ENCODE measurements at places on chromosomes 4 and X. TPM values are rescaled to one million over a fixed set of nuclear protein-coding genes. Genes with fewer than 3 reads are reported as not detected.

- DNase-seq, result no peak
Measured at GRCh38 chr4:119825696-119826095, 197.1 kb upstream of the PDE5A start.

- no peak for DNase-seq
Measured at GRCh38 chrX:15911734-15912550, 57.3 kb upstream of the AP1S2 start.

GRCh38 chr4:168735735-168736134 lies 238.9 kb downstream of the PALLD start:
- no peak for DNase-seq

DNA sequence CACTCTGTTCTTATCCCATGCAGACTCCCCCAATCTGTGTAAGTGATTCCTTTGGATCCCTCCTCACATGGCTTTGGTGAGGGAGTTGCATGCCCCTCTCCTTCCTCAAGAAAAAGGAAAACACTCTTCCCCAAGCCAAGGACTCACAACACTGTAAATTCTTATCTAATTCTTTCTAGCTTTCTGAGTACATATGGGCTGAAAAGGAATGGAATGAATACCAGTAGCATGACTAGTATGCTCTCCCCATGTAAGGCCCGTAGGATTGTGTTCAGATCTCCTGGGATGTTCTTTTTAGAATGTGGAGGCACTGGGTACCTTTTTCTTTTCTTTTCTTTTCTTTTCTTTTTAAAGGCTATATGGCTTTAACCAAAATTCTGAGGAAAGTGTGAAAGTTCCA lies 17.0 kb upstream of the MAGED1 start:
- no peak for DNase-seq

GRCh38 chr4:10421344-10422055 lies 35.7 kb downstream of the ZNF518B start:
- no peak for DNase-seq

GRCh38 chr4:66489783-66490452 lies 819.6 kb upstream of the EPHA5 start:
- DNase-seq, result no peak

GRCh38 chr4:12644261-12644660 lies 839.9 kb downstream of the RAB28 start:
- no peak for DNase-seq

GRCh38 chrX:39487166-39487968 lies 610.4 kb downstream of the BCOR start:
- no peak for DNase-seq

DNA sequence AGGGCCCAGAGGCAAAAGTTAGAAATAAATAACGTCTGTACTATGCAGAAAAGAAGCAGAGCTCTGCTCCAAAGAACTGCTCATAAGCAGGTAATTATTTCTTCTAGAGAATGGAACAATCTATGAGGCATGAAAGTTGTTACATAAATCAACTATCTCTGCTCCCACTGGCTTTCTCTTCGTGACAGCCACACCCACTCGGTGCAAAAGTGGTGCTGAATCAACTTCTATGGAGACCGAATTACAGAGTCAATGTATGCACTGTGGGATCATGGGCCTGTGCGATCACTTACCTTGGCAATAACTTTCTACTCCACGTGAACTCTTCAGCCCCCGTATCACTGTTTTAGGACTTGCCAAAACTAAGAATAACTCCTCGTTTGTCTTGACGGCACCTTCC lies 99.4 kb upstream of the ATXN3L start:
- no peak for DNase-seq

The GPR143 gene
- total RNA-seq, result 8.2 TPM

DNA sequence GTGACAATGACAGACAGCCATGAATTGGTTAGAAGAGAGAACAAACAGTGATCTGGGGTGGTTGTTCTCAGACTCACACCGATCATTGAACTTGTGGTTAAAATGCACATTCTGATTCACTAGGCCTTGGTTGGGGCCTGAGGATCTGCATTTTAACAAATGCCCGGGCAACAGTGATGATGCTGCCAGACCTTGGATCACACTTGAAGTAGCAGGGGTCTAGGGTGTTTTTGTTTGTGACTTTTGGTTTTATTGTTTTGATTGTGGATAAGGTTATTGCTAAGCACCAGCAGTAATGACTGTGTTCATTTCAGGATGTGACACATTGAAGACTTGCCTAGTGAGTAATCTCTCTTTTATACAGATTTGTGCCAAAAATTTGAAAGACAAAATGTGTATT lies 36.5 kb downstream of the TXLNG start:
- DNase-seq, result no peak

The BANK1 gene
- 7.4 TPM for total RNA-seq

DNA sequence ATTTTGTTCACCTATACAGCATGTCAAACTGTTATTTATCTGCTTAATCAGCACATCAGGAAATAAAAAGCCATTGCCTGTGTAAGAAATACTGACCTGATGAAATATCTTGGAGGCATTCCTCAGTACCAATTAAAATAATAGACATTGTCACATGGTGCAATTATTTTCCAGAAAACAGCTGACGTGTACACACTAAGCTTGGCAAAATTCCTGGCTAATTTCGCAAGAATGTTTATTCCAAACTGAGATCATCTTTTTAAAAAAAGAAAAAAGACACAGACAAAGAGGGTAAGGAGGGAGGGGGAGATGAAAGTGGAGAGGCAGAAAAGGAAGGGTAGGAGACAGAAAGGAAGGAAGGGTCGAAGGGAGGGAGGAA lies 61.9 kb upstream of the NFKB1 start:
- no peak for DNase-seq

DNA sequence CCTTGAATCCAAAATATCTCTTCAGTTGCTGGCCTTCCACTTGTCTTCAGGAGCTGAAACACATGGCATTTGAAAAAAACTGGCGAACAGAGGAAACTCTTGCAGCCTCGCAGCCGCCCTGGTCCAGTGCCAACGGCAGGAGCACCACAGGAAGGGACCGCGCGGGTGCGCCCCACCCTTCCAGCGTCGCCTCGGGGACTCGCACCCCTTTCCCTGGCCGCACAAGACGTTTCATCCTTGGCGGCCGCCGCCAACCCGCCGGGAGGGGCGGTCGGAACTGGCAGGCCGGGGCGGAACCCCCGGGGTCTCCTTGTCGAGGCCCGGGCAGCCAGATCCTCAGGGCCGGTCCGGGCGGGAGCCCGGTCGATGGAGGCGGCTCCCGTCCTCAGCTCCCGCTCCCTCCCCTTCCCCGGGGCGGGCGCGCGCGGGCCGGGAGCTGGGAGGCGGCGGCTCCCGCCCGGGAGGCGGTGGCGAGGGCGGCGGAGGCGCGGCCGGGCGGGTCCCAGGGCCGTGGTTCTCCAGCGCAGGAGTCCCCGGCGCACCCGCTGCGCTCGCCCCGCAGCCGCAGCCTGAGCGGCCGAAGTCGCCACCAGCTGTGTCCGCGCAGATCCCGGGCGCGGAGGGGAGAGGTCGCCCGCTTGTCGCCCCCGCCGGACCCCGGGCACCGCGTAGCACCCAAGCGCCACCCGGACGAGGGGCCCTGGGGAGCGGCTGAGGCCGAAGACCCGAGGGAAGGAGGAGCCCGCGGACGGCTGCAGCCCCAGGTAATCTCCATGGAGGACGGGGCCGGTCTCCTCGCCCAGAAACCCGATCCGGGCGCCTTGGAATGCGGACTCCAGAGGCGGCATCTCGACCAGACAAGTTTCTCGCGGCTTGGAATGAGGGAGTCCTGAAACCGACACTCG lies 886 bp upstream of the NDST3 start:
- DNase-seq, result peak; percentile 76

The GLRA2 gene
- not detected for total RNA-seq

DNA sequence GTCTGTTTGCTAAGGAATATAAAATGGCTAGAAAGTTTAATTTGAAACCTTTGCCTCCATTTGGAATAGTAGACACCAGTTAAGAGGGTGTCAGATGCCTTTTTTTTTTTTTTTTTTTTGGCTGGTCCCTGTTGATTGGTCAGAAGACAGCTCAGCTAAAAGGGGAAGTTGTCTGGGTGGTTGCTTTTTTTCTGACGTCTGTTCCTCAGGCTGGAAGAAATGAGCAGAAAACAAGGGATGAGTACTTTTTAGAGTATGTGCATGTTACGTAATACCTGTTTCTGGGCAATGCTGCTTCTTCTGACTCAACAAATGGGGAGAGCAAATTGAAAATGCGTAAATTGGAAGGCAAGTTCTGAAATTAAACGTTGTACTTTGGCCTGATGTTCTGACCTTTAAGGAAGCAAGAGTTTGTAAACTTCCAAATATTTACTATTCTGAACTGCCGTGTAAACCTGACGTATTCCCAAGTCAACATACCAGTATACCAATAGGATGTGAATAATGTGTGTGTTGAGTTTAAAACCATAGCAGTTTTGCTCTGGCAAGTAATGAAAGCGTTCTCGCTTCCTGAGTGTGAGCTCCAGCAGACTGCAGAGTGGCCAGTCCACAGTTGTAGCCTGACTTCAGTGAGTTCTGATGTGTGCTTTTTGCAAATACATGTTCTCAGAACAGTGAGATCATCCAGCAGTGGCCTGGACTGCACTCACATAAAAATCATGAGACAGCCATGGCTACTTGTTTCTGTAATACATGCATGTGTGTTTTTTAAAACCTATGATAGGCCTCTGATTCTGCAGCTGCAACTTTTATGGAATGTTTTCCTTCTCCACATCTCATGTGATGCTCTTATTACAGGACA lies 1.7 kb downstream of the SAT1 start:
- DNase-seq, result no peak

GRCh38 chrX:69991685-69992084 lies 58.1 kb downstream of the AWAT2 start:
- no peak for DNase-seq

- DNase-seq, result peak; percentile 44
Measured at GRCh38 chrX:128623361-128623760, 571.2 kb upstream of the ACTRT1 start.

The NAA11 gene
- not detected for total RNA-seq

The TEC gene
- total RNA-seq, result 5.9 TPM

DNA sequence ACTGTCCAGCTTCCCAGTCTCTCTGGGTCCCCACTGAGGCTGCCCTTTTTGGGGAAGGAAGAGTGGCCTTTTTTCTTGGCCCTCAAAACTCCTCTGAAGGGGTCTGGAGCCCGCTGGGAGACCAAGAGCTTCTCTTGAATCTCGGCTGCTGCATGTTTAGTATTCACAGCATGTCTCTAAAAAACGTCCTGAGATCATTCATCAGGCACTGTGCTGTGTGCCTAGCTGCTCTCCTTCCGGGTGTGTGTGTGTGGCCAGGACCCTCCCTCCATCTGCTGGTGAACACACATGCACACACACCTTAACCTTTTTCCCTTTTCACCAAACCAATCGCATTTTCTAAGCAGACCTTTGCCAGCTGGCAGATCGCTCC lies 841 bp upstream of the FRMPD3 start:
- DNase-seq, result no peak

DNA sequence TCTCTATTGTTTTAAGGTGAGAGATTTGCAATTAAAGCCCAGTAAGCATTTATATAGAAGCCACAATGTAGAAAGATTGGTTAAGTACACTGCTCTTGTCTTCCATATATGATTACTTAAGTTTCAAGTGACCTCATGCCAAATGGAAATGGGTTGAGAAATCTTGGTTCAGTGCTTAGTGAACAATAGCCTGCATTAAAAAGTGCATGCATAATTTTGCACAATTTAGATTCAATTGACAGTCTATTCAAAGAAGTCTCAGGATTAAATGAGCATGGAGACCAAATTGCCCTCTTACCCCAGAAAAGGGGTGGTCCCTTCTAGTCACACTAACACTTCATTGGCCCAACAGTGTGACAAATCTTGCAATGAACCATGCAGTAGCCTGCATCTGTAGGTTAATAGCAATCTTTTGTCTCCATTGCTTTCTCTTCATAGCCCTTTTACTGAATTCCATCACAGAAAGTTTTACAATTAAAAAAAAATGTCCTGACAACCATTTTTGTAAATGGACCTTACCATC lies 93.6 kb downstream of the HHIP start:
- no peak for DNase-seq

GRCh38 chr4:182502064-182502463 lies 258.9 kb downstream of the TENM3 start:
- DNase-seq, result no peak

DNA sequence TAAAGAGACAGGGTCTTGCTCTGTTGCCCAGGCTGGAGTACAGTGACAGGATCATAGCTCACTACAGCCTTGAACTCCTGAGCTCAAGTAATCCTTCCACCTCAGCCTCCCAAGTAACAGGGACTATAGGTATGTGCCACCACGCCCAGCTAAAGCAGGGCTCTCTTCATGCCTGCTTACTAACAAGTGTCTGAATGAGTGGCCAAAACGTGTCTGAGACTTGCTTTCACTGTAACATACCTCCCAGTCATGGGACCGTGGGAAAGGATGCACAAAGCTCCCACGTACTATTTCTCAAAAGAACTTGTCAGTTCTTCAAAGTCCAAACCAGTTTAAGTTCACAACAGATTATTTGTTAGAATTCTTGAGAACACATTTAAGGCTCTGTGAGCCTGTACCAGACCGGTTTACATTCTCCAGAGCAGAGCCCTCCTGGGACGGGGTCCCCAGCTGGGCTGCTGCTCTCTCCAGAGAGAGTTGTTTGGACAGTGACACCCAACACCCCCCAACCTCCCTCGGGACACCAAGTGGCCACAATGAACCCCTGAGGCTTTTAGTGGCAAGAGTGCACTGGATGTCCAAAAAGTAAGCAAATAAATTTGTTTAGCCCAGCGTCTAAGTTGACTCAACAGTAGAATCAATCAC lies 24.1 kb downstream of the SH3KBP1 start:
- DNase-seq, result peak; percentile 17

The PAK3 gene
- total RNA-seq, result 2.1 TPM

- no peak for DNase-seq
Measured at GRCh38 chrX:84175274-84175673, 12.7 kb downstream of the RPS6KA6 start.

DNA sequence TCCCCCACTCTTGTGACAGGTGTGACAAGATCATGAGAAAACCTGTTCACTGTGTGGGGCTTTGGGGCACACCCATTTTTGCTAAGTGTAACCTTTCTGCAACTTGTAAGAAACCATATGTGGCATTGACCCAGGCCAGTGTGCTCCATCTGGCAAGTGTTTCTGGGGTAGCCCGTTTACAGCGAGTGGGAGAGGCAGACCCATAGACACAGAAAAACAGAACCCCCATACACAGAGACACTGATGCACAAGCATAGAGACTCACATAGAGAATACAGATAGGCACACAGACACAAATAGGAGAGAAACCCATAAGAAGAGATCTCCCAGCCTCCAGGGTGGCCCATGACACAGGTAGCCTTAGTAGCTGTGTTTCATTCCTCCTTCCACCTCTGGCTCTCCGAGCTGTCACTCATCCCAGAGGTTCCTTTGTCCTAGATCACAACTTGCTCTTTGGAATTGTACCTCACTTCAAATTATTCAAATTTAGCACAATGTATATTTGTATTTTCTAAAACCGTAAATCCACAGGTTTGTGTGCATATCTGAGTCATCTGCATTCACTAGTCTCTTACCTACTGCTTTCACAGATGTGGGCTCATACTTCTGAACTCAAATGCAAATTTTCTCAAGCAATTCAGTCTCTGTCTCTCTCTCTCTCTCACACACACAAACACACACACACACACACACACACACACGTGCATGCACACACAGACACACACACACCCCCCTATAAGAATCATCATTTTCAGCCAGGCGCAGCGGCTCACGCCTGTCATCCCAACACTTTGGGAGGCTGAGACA lies 114.4 kb downstream of the SH3KBP1 start:
- peak; percentile 49 for DNase-seq

The UPF3B gene
- 6.0 TPM for total RNA-seq

The KLB gene
- total RNA-seq, result not detected

Measured in kidney (tissue), 22 donors.